ENCODE measurements at places on chromosomes 7 and 10.

- no peak for DNase-seq
These were observed 177.7 kb upstream of the COL1A2 start for GRCh38 chr7:94216944-94217461.

- DNase-seq, result no peak
These were observed 105.0 kb upstream of the AGR3 start for GRCh38 chr7:16986755-16987154.

GRCh38 chr7:2109251-2109872 lies 123.4 kb downstream of the MAD1L1 start:
- DNase-seq, result no peak

- no peak for DNase-seq
These were observed 84.9 kb upstream of the ADRB1 start for GRCh38 chr10:113958631-113959382.

- no peak for DNase-seq
These were observed 314.4 kb downstream of the ANKRD30A start for GRCh38 chr10:37439826-37440225.

GRCh38 chr7:113054938-113055337 lies 31.7 kb downstream of the GPR85 start:
- DNase-seq, result no peak

GRCh38 chr10:124372899-124373298 lies 45.8 kb downstream of the OAT start:
- no peak for DNase-seq

- DNase-seq, result no peak
These were observed 171.1 kb downstream of the EGFR start for GRCh38 chr7:55189878-55190436.

- DNase-seq, result no peak
These were observed 173.9 kb downstream of the USP6NL start for GRCh38 chr10:11437391-11438142.

DNA sequence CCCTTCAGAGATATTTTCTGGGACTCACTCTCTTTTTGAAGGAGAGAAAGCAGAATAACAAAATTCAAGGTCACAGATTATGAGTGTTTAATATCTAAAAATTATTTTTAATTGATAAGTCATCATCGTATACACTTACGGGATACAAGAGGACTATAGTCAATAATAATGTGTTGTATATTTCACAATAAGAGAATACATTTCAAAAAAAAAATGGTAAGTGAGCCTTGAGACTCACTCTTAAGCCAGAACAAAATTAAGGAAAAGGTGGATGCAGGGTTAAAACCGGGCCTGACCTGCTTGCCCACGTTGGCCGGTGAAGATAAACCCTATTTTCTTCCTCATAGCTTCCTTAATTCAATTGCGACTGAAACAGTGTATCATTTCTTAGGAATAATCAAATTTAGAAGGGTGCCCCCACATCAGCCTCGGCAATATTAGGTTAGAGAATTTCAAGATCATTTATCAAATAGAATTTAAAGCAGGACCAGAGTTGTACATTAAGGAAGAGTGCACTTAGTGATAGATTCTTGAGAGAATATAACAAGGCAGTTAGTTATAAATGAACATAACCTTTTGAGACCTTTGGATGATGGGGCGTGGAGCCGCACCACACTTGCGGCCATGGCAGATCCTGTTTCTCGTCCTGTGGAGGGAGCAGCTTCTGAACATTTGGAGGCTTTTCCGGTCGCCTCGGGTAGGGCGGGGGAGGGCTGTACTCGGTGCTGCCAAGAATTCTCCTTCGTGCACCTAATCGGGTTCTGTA lies 321.8 kb downstream of the PAXIP1 start:
- no peak for DNase-seq

- DNase-seq, result no peak
These were observed 37.0 kb upstream of the NRF1 start for GRCh38 chr7:129574487-129574886.

DNA sequence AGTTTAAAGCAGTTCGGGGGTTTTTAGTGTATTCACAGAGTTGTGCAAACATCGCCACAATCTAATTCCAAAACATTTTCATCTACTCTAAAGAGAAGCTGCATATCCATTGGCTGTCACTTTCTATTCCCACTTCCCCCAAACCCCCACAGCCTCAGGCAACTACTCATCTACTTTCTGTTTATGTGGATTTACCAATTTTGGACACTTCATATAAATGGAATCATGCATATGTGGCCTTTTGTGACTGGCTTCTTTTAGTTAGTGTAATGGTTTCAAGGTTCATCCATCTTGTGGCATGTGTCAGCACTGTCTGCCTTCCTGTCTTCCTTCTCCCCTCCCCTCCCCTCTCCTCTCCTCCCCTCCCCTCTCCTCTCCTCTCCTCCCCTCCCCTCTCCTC lies 78.5 kb upstream of the FZD1 start:
- no peak for DNase-seq

GRCh38 chr7:138876326-138876725 lies 78.3 kb upstream of the ATP6V0A4 start:
- DNase-seq, result no peak

DNA sequence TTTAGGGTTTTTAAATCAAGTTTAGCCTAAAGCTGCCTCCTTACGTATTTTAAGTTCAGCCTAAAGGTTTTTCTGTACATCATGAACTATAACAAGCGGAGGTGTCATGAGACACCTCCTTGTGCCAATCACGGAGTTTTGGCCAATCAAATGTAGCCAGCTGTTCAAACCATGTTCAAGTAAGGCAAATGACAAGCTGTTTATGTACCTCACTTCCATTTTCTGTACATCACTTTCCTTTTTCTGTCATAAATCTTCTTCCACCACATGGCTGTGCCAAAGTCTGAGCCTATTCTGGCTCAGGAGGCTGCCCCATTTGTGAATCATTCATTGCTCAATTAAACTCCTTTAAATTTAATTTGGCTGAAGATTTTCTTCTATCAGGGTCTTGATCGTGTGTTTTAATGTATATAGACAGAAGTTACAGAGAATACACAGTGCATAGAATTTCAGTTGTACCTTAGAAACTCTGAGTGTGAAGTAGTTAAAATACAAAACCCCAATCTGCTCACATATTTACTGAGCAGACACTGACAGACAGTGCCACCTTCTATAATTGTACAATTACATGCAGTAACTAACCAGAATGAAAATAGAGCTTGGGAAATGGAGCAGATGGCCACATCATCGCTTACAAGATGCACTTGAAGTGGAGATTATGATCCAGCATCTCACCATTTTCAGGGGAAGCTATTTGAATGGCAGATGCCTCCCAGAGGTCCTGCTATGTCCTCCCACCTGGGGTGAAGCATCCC lies 76.9 kb upstream of the LANCL2 start:
- no peak for DNase-seq

- no peak for DNase-seq
These were observed 28.6 kb upstream of the GIMAP8 start for GRCh38 chr7:150421831-150422230.

- no peak for DNase-seq
These were observed 76.1 kb upstream of the ANK3 start for GRCh38 chr10:60465801-60466200.

DNA sequence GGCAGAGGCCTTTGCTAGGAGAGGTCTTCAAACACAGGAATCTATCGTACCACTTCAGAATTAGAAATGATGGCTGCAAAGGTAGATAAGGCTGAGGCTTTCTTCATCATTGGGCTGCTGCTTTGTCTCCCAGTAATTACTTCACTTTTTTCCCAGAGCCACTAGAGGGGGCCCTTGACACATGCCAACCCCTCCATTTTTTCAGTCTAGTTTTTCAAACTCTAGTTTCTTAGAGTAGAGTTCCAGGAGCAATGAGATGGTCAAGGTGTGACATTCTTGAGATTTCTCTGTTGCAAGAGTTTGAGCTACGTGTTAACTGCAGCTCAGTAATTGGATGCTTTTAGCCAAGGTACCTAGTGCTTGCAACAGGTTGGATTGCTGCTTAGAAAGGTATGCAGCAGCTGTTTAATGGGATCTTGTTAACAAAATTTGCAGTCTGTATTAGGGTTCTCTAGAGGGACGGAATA lies 33.8 kb upstream of the RBM20 start:
- peak; percentile 39 for DNase-seq

DNA sequence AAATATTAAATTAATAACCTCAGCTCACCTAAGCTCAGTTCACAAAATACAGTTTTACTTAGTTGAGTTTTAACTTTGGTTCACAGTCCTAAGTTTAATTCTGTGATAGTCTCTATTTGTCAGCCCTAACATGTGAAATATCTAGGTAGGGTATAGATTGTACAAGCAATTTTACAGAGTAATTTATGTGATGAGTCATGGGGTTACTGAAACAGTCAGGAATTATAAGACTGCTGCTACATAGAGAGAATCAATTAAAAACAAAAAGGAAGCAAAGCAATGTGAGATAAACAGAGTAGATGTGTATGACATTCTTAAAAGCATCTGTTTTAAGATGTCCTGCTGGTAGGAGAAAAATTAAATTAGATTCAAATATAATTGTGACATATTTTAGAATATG lies 1018.2 kb upstream of the KCND2 start:
- DNase-seq, result no peak

- no peak for DNase-seq
These were observed 15.1 kb upstream of the SLC16A12 start for GRCh38 chr10:89550509-89550908.

DNA sequence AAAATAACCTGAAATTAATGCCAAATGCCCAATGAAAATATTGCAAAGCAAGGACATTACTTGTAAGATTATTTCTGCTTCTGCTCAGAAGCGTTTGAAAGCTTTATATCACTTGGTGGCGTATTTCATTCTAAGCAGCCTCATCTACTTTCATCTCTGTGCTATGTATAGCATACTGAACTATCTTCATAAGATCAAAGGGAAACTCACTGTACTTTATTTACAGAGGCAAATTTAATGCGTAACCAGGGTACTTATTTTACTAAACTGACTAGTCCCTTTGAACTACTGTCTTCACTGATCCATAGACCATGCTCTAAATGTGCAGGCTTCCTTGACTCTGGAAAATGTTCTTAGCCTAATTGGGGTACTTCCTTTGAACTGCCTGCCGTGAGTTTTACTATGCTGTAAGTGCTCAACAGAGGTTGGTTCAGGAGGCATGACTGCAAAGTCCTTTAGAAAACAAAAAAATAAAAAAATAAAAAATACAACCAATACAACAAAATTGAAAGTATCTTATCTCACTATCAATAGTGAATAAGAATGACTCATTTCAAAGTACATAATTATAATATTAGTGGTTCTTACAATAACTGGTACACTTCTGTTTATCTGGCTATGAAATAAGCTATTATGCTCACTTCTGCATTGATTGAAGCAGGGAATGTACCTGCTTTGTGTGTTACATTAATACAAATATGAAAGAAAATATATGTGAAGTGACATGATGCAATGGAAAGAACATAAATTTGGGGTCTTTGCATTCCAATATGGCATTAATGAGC lies 41.0 kb upstream of the TSPAN12 start:
- DNase-seq, result no peak

- no peak for DNase-seq
These were observed 140.6 kb downstream of the TMEM168 start for GRCh38 chr7:112649560-112649959.

DNA sequence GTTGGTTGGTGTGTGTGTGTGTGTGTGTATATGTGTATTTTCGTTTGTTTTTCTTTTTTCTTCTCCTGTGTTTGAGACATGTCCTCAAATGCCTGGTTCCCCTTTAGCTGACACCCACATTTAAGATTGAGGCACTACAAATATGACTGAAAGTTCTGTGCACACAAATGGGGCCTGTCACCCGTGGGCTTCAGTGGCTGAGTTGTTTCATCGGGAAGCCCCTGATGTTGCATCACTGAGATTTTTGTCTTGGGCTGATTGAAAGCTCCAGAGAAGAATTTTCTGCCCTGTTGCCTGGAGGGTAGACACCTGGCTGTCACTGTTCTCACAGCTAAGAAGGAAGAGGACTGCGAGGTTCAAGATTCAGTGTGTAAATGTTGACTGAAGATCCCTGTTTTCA lies 283.8 kb upstream of the C7orf33 start:
- DNase-seq, result no peak

DNA sequence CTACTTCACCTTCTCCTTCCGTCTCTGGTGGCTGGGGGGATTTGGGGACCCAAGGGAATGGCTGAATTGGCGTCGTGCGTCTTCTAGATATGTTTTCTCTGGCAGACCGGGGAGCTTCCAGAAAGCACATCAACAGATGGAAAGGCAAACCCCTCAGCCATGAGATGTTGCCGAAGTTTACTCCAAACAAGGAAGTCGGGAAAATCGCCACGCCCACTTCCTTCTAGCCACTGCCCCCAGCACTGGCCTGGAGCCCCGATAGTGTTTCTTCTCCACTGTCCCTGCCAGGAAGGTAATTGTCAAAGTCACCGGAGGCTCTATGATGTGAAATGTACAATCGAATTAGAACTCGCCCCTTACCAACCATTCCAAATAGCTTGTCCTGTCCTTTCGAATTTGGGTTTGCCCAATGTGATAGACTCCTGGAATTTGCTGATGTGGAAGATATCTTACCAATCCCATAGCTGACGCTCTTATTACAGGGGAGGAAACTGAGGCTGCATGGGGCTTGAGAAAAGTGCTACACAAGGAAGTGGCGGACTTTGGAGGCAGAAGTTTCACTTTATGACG lies 191.0 kb downstream of the LSM5 start:
- no peak for DNase-seq

- DNase-seq, result no peak
These were observed 125.6 kb upstream of the FAM20C start for GRCh38 chr7:66741-67140.

- no peak for DNase-seq
These were observed 1.0 kb downstream of the CACNA2D1 start for GRCh38 chr7:82442492-82443035.

GRCh38 chr7:33882040-33882837 lies 23.1 kb upstream of the BMPER start:
- DNase-seq, result no peak

- no peak for DNase-seq
These were observed 21.0 kb upstream of the ASB15 start for GRCh38 chr7:123580406-123581161.

GRCh38 chr10:10855151-10855581 lies 162.5 kb upstream of the CELF2 start:
- DNase-seq, result no peak

DNA sequence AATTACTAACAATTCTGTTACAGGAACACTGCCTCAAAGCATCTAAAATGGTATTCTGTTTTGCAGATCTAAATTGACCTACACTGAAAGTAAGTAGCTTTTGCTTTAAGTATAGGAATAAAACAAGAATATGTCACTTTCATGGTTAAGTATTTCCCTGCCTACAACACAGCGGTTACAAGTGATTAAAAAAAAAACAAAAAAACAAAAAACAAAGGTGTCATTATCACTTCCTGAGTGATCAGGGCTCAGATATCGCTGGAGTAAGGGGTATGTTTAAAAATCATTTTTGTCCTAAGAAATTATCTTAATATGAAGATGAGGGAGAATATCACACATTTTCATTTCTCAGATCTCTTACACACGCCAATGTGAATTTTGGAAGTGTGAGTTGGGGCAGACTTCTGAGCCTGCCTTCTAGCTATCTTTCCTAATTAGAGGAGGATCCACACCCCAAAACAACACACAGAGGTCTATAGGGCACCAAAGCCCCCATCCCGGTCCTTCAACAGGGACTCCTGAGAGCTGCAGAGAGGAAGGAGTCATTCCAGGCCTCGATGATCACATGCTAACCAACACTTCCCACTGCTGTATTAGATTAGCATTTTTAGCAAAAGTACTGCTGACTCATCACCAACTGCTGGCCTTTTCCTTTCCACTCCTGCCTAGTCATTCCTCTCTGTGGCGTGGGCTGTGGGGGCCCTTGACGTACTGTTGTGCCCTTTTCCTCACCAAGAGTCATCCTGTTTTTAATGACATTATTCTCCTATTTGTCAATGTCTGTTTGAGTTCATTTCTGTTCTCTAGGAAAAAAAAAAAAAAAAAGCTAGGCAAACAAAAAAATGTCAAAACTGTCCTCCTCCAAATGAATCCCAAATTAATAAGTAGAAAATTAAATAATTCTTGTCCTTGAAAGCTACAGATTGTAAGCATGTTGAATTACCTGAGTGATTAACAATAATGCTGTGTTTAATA lies 31.2 kb downstream of the PRTFDC1 start:
- peak; percentile 24 for DNase-seq

All from bone marrow (tissue), 2 donors.